ENCODE measurements at places on chromosomes 12 and 14.

DNA sequence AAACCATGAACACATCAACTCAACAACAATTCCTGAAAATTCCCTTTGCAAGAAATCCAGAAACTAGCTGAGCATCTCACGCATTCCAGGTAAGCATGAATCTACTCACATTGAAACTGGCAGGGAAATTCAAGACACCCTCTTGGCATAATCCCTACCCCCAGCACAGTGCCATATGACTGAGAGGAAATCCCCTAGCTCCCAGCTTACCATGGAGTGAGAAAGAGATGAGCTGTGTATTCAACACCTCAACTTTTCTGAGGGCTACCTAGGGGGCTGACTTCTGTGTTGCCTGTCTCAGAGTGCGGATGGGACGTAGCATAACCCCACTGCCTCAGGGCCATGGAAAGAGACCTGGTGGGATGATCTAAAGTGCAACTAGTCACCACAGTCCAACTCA lies 37.7 kb upstream of the GPR132 start:
- no peak for DNase-seq

- DNase-seq, result no peak
Observed at GRCh38 chr14:96811985-96812667, 14.9 kb downstream of the VRK1 start.

DNA sequence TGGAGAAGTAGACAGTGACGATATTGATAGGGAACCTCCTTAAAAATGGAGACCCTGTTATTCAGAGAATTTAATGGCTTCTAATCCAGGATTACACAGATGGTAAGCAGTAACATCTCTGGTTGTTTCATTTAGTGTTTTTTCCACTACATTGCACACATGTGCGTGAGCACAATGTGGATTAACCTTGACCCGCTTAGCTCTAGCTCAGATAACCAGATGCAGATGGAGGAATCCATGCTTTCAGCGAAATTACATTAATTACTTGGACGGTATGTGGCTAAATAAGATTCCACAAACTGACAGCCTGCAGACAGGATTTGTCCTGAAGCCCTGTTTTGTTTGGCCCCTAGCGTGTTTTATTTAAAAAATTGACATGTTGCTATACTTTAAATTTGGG lies 378.4 kb downstream of the CCDC91 start:
- DNase-seq, result no peak

GRCh38 chr14:85421186-85421877 lies 108.6 kb upstream of the FLRT2 start:
- DNase-seq, result no peak

GRCh38 chr14:23252420-23253333 lies 14.9 kb downstream of the RNF212B start:
- no peak for DNase-seq

- DNase-seq, result peak; percentile 81
Observed at GRCh38 chr12:124477107-124477915, 90.1 kb downstream of the NCOR2 start.

DNA sequence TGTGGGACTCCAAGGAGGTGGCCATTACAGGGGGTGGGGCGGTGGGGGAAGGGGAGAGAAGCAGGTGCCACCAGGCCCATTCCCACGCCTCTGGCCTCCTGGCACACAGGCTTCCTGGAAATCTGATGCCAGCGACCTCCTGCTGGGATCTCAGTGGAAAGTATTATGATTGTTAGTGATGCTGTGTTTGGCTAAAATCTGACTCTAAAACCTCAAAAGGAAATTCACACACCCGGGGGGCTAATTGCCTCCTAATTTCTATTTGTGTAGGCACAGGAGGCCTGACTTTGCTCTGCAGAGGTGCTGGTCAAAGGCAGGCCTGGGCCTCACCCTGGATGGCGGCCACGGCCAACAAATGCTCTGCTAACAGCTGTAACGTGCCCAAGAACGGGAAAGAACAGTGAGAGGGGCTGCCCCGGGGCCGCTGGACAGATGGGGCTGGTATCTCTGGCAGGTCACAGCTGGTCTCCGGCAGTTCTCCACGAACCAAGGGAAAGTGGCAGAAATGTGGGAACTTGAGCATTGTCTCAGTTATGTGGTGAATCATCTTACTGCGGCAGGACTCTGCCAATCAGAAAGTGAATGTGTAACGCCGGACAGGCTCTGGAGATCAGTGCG lies 14.3 kb downstream of the FAM181A start:
- no peak for DNase-seq

DNA sequence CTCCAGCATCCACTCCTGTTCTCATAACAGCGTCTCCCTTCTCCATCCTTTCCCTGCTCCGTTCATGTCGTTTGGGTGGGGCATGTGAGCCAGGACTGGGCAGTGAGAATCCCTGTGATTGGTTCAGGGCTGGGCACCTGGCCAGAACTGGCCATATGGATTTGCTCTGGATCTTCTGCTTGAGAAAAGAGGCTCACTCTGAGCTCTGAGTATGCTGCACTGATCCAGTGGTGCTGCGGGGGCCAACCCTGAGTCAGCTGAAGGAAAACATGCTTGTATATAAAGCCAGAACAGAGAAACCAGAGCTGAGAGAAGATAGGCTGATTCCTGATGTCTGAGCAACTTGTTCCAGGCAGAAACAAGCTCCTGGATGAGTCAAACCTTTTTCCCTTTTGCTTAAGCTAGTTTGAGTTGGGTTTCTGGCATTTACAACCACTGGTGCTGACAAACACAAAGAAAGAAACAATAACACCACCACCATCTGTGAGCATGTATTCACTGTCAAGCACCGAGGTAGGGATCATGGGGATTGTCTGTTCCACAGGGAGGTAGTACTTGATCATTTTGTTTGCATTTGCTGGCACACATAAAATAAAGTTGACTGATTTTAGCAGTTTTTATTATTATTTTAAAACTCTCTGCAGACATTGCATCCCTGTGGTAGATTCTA lies 14.0 kb upstream of the HPD start:
- no peak for DNase-seq

DNA sequence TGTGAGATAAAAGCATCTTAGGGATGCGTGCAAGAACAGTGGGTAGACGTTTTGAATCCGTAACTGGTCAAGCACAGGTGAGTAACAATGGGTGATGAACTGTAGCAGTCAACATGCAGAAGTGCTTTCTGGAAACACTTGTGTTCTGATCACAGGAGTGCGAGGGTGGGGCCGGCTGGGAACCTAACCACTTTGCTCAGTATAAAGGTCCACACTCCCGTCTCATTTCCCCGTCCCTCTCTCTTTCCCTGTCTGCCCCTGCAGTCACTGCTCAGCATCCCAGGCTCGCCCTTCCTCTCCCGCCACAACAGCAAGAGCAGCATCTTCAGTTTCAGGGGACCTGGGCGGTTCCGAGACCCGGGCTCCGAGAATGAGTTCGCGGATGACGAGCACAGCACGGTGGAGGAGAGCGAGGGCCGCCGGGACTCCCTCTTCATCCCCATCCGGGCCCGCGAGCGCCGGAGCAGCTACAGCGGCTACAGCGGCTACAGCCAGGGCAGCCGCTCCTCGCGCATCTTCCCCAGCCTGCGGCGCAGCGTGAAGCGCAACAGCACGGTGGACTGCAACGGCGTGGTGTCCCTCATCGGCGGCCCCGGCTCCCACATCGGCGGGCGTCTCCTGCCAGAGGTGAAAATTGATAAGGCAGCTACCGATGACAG lies 127.1 kb downstream of the FIGNL2 start:
- no peak for DNase-seq

DNA sequence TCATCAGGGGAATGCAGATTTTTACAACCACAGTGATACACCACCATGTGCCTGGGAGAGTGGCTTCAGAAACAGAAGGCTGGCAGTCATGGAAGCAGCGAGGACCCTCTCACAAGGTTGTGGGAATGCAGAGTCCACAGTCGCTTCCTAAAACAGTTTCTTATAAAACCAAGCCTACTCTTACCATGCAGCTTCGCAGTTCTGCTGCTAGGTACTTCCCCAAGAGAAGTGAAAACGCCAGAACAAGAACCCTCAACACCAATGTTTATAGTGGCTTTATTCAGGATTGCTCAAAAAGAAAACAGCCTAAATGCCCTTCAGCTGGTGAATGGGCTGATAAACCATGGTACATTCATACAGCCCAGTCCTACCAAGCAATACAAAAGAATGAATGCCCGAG lies 87.2 kb downstream of the DDX51 start:
- DNase-seq, result no peak

DNA sequence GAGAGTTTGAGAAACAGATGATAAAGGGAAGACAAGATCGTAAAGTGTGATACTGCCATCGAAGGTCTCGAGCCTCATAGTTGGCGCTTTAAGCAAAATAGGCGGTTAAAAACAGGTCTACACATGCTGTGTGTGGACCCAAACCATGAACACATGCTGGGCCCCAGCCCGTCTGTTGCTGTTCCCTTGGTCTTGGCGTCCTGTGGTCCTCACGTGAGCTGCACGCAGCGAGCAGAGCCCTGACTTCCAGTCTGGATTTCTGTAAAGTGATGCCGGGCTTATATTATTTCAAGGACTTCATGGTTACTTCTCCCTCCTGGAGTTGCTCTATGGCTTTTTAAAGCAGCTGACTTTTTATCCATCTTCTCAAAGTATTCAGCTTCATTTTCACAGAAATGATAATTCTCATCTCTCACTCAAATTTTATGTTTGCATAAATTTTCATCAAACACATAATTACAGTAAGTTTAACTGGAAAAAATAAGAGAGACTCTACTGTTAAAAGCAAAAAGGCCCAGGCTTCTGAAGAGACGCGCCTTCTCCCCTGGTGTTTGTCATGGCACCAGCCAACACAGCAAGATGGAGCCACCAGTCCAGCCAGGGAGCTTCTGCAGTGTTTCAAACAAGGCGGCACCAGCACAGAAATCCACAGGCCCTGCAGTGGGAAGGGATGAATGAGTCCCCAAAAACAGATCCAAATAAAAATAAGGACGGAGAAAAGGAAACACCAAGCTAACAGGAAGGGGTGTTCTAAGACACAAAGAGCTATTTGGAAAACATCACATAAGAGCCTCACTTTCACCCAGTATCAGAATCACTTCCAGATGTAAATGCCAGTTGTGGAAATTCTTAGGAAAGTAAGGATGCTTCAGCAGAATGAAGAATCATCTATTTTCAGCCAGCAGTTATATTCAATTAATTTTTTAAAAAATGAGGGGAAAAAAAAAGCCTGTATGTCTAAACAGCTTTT lies 24.9 kb downstream of the SFSWAP start:
- no peak for DNase-seq

DNA sequence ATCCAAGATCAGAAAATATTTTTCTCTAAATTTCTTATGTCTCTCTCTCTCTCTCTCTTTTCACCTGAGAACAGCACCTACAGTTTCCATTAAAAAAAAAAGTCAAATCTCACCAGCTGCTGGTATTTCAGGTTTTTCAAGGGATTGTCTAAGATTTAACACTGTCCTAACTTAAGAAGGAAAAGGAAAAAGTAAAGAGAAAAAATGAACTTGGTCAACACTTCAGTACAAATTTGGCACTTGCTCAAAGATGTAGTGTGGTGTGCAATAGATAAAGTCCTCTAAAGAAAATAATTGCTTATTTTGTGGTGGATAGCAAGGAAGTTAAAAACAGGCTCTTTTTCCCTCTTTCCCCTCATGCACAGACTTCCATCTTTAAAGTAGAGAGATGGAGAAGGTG lies 416.2 kb downstream of the SOX5 start:
- no peak for DNase-seq

DNA sequence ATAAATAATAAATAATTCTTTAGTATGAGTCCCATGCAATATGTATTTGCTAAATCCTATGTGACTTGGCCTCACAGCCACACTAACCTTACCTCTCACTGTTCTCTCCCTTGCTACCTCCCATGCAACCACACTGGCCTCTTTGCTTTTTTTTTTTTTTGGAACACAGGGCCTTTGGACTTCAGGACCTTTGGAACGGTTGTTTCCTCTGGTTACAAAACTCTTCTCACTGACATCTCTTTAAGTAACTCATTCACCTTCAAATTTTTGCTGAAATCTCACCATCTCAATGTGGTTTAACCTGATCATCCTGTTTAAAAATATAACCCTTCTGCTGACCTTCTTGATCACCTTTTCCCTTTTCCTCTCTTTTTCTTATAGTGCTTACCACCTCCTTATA lies 194.0 kb downstream of the SSPN start:
- DNase-seq, result no peak

DNA sequence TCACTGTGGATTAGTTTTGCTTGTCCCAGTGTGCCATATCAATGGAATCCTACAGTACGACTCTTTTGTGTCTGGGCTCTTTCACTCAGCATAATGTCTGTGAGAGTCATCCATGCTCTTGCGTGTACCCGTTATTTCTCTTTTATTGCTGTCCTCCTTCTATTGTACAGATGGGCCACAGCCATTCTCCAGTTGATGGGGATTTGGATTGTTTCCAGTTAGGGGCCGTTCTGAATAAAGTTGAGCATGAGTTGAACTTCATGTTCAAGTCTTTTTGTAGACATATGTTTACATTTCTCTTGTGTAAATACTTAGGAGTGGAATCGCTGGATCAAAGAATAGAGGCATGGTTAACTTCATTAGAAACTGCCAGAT lies 38.3 kb downstream of the MYO1H start:
- no peak for DNase-seq

DNA sequence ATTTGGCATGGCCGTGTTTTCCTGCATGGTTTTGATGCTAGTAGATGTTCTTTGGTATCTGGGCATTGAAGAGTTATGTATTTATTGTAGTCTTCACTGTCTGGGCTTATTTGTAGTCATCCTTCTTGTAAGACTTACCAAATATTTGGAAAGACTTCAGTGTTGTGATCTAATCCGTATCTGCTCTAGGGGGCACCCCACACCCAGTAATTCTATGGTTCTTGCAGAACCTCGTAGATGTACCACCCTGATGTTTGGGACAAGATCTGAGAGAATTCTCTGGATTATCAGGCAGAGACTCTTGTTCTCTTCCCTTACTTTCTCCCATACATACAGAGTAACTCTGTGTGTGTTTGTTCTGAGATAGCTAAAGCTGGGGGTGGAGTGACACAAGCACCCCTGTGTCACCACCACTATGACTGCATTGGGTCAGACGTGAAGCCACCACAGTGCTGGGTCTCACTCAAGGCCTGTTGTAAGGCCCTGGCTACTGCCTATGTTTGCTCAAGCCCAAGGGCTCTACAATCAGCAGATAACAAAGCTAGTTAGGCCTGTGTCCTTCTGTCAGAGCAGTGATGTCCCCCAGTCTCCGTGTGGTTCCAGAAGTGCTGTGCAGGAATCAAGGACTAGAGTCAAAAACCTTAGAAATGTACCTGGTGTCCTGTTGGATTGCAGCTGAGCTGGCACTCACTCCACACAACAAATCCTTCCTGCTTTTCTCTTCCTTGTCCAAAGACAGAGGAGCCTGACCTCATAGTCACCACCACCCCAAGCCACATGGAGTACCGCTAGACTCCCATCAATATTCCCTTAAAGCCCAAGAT lies 9.6 kb downstream of the RDH16 start:
- no peak for DNase-seq

DNA sequence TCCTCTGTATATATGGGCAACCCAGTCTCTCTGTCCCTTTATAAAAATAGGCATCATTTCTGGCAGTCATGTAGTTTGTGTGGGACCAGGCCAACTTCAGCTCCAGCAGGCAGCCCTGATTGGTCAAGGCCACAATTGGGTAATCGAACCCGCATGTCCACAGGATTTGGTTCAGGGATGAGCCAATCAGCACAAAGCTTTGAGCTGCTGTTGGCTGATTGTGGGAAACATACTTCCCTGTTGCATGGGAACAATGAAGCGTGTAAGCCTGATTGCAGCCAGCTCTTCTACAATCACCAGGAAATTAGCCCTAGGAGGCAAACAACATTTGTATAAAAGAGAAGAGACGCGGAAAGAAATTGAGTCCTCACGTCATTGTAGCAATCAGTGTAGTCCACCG lies 328.6 kb downstream of the PCNX1 start:
- no peak for DNase-seq

Measured in DND-41 (cell line).